ENCODE measurements at places on chromosomes 6 and 20.

DNA sequence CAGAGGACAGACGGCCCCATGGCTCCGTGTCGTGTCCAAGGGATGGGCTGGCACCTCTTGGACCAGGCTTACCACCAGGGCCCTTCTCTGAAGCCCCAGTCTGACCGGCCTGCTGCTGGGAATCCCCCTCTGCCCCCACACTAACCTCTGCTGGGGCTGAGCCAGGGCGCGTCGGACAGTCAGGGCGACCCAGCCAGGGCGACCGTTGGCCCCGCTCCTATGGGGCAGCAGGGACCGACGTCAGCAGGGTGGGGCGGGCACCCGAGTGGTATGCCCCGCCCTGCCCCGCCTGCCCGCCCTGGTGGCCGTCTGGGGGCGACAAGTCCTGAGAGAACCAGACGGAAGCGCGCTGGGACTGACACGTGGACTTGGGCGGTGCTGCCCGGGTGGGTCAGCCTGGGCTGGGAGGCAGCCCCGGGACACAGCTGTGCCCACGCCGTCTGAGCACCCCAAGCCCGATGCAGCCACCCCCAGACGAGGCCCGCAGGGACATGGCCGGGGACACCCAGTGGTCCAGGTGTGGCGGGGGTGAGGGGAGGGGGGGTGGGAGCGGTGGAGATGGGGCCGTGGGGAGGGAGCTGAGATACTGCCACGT, at the start of gene SLC17A9:
Gene SLC17A9 (plus strand): TSS at position 337 of the 595 bp plus-strand sequence. CDS start 122 bp downstream, at position 459.
- peak; percentile 87 for DNase-seq
- H3K4me1 ChIP-seq: peaks cover 5% of the 10 kb centered on the region
- H3K27ac ChIP-seq: no peak within 1 kb of the TSS
- H3K27me3 ChIP-seq: no peaks in the 10 kb centered on the region
- peaks cover 8% of the 10 kb centered on the region for H3K36me3 ChIP-seq

DNA sequence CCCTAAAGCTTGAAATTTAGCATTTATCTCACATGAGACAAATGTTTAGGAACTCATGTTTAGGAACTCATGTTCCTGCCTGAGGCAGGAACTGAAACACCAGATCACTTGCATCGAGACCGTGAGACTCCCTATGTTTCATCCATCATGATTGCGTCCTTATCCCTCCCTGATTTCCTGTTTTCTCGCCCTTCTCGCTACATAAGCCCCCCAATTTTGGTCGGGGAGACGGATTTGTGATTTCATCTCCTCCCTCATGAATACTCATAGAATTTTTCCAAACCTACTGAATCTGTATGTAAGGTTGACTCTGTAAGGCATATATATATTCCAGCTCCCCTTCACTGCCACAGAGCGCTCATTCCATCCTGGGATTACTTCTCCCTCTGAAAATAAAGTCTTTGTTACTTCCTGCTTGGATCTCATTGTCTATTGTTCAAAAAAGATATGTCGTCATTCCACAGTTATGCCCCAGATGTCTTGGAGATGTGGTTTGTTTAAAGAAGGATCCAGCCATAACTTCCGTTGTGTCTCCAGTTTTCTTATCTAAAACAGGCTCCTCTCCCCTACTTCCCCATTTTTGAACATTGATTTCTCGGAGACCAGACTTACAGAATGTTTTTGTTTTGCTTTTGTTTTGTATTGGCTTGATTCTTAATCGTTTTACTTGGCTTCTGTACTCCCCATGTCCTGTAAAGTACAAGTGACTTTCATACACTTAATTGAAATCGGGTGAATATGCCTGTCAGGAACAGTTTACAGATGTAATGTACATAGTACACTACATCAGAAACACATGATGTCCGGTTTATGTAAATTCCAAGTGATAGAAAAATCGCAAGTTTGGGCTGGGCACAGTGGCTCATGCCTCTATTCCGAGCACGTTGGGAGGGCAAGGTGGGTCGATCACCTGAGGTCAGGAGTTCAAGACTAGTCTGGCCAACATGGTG, 118.7 kb downstream of the HFE start:
- H3K27me3 ChIP-seq: no peaks in the 10 kb centered on the region
- H3K4me3 ChIP-seq: peak overlapping the region; percentile 62
- no peaks in the 10 kb centered on the region for H3K4me1 ChIP-seq
- DNase-seq: peak; percentile 89
- H3K36me3 ChIP-seq: no peaks in the 10 kb centered on the region

DNA sequence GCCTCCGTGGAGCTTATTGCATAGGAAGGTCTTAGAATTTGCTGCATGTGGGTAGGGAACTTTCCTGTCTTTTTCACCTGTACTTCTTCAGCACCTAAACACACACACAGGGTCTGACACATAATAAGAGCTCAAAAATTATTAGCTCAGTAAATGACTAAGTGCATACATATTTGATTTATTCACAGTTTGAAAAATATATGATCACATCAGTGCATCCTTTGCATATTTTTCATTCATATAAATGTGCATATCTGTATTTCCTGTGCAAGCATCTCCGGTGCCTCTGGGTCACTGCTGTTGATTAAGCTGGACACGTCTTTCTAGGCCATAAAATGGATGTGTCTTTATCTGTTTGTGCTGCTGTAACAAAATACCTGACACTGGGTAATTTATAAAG, 234.7 kb downstream of the UST start:
- no peaks in the 10 kb centered on the region for H3K27me3 ChIP-seq
- H3K4me1 ChIP-seq: no peaks in the 10 kb centered on the region
- H3K27ac ChIP-seq: no peak overlapping the region
- DNase-seq: no peak

- H3K36me3 ChIP-seq: no peaks in the 10 kb centered on the region
- H3K27me3 ChIP-seq: no peaks in the 10 kb centered on the region
- H3K4me3 ChIP-seq: no peak overlapping the region
- H3K4me1 ChIP-seq: peaks cover under 1% of the 10 kb centered on the region
- H3K27ac ChIP-seq: no peak overlapping the region
Measured at GRCh38 chr20:50313827-50314677, 123.4 kb downstream of the CEBPB start.

GRCh38 chr6:10409731-10410206, 5.1 kb downstream of the TFAP2A start:
- H3K27me3 ChIP-seq: peaks cover 3% of the 10 kb centered on the region
- H3K36me3 ChIP-seq: no peaks in the 10 kb centered on the region
- no peak overlapping the region for H3K27ac ChIP-seq
- H3K4me1 ChIP-seq: no peaks in the 10 kb centered on the region
- peak; percentile 35 for DNase-seq
- H3K4me3 ChIP-seq: no peak overlapping the region

DNA sequence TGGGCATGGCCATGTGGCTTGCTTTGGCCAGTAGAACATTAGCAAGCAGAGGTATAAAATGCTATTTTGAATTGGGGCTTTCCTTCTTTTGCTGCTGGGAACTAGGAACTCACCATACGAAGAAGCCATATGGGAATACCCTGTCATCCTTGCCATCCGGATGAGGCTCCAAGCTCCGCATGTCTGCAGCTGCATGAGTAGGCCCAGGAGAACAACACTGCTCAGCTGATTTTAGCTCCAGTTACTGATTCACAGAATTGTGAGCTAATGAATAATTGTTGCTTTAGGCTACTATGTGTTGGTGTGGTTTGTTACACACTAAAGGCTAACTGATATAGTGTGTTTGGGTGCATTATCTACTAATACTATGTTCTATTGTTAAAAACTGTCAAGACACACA, 2.7 kb upstream of the PLCB4 start:
- H3K27ac ChIP-seq: no peak overlapping the region
- DNase-seq: no peak
- H3K4me1 ChIP-seq: peaks cover 3% of the 10 kb centered on the region
- H3K4me3 ChIP-seq: no peak overlapping the region
